SJSA1 (cell line): ENCODE measurements at places on chromosomes 5 and 9. TPM values are rescaled to one million over a fixed set of nuclear protein-coding genes. Genes with fewer than 3 reads are reported as not detected.

FOXD4 gene
- 0.24 TPM in 1 of 2 replicates, not detected in the other for total RNA-seq

BTNL8 gene
- not detected in 2 replicates for total RNA-seq

PCDHB8 gene
- total RNA-seq: 0.75 and 1.8 TPM in 2 replicates

MAMDC2 gene
- not detected in 2 replicates for total RNA-seq

FOXD4L3 gene
- total RNA-seq: not detected in 2 replicates

PTGS1 gene
- total RNA-seq: 0.39 and 0.97 TPM in 2 replicates

PAEP gene
- total RNA-seq: not detected in 2 replicates

SPINK4 gene
- not detected in 2 replicates for total RNA-seq

RNF180 gene
- total RNA-seq: 0.79 TPM in 1 of 2 replicates, not detected in the other

GRCh38 chr9:136645903-136646754 is 16.6 kb upstream of the EGFL7 start:
- no peak for DNase-seq

GRCh38 chr5:7801891-7802614 is 48.9 kb downstream of the CFAP90 start:
- no peak for DNase-seq

DNA sequence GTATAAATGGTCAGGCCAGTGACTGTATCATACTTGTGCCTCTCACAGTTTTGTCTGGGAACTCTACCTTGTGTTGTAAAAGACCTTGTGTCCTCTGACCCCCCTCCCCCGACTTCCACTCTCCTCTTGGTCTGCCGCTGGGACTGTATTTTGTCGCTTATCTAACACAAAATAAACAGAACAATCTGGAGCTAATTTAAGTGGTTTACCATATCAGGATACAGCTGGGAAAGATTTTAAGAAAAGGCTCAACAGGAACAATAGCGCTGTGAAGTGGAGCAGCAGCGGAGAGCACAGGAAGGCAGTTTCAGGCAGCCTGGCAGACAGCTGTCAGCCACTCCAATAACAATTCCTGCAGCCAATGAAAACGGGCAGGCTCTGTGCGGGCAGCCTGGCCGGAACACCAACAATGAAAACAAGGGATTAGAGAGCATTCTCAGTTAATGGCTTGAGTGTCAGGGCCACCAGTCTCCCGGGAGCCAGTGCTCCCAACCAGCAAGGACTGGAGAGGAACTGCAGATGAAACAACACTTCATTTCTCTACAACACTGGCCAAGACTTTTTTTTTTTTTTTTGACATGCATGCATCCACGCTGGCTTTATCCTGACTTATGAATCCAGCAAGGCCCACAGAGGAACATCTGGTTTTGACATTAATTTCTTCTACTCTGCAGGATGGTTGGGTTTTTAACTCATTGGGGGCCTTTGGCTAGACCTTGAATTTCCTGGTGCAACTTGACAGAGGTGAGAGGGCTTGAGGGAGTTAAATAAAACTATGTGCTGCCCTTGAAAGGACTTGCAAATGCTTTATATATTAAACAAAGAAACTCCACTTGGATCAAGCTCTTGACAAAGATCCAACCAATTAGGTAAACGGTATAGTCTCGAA is 76.7 kb downstream of the ARSB start:
- DNase-seq: peak; percentile 89

DNA sequence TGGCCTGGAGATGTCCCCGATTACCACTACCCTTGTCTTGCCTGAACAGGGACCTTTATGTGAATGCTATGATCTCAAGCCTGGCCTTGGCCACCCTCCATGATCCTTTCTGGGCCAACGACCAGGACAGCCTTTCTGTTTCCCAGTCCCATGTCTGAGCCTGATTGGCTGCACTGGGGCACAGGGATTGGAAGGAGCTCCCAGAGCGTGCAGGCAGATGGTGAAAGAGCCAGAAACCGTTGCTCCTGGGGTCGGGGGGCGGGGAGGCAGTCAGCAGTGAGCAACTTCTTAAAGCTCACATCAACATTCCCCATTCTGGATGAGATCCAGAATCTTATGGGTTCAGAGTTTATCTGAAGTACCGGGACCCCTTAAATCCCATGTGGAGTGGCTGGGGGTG is 84.4 kb downstream of the INSYN2B start:
- DNase-seq: no peak

GRCh38 chr9:98869866-98870265 is 62.4 kb downstream of the GALNT12 start:
- DNase-seq: no peak

DNA sequence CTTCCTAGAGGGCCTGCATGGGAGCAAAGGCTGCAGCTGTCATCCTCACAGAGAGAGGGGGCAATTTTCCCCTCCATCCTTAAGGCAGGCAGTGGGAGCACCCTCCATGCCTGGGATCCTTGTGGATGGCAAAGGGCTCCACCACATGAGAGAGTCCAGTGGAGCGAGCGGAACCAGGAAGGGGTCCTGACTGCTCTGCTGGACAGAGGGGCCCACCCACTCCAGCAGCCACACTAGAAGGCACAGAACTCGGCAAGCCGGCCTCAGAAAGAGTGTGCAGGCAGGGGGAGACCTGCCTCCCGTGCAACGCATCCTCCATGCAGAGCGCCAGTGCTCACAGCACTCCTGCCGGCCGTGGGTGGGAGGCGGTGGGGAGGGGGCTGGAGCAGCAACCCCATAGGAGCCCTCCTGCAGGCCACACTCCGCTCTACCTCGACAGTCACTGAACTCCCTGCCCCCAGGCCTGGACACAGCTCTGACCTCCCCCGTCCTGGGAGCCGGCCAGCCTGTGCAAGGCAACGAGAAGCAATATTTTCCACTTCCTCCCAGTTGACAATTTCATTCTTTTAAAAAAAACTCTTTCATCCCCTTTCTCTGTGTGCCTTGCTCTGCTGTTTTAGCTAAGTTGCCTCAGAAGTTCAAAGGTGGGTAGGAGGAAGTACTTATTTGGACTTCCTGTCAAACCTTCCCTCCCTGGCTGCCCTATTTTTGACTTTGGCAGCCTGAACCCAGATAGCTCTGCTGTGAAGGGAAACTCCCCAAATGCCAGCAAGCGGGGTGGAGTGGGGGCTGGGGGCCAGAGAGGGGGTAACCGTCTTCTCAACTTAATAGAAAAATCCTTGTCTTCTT is 5.3 kb upstream of the LCP2 start:
- DNase-seq: no peak

DNA sequence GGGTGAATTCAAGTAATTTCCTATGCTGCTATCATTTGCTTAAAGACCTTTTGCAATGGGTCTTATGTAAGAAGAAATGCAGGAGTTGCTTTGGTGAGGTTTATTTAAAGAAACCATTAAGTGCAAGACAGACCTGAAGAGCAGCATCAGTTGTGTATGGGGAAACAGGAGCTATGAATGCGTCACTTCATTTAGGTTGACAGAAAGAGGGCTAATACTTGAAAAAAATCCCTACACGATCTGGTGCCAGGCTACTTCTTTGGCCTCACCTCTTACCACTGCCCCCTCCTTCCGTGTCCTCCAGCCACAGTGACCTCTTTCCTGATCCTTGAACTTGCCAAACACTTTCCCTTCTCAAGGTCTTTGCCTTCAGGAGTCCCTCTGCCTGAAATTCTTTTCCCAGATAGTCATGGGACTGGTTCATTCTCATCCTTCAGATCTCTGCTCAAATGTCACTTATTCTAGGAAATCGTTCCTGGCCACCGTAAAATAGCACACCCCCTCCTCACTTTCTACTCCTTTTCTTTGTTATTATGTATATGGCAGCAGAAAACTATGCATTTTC is 1.4 kb upstream of the JAK2 start:
- no peak for DNase-seq

DNA sequence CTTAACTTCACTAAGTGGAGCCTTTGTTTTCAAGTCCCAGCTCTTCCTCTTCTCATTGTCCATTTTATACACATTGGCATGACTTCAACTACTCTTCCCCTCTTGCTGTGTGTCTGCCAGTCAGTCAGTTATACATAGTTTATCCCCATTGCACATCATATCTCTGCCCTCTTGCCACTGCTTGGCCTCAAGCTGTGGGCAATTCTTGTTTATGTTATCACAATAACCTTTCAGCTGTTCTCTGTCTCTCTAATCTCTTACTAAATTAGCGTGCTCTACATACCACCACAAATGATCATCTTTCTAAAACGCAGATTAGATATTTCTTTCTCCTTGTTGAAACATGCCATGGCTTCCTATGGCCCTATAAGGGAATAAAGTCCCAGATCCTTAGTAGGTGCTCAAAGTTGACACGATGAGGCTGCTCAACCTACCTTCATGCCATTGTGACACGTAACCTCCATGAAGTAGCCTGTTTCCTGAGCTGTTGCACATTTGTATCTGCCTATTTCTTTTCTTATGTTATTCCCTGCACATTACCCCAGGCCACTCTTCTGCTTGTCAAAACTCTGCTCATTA is 239.3 kb downstream of the GAS1 start:
- no peak for DNase-seq

GRCh38 chr9:93592008-93592642 is 15.7 kb downstream of the PHF2 start:
- no peak for DNase-seq

GRCh38 chr5:17269201-17269600 is 51.8 kb downstream of the BASP1 start:
- DNase-seq: no peak

DNA sequence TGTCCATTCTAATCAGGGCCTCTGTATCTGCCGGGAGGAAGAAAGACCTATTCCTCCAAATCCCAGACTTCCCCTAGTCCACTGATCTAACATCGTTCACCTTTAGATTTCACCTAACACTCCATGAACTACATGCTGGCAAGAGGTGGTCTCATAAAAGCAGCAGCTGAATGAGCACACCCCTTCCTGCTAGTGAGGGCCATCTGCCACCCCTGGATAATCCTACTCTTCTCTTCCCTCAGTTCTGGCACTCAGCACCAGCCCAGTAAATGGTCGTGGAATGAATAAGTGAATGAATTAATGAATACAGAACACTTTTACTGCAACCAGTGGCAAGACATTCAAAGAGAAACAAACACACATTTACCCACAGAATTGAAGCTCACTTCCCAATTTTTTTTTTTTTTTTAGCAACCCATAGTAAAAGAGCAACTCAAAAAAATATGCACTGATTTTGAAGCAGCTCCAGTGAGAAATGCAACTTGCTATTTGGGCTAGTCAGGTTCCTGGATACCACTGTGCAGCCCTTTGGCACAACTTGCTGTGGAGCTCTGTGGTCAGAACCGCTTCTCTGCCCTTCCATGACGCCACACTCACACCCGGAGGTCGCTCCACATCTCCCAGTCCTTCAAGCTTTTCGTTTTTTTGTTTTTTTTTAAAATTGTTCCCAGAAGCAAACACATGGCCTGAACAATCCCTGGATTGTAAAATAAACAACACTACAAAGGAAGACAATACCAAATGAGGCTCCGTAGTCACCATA is 6.2 kb downstream of the RNF183 start:
- peak; percentile 28 for DNase-seq

- DNase-seq: peak; percentile 26
Measured at GRCh38 chr5:179379321-179379890, 34.1 kb upstream of the ADAMTS2 start.

GRCh38 chr5:32074401-32074800 is 99.7 kb downstream of the GOLPH3 start:
- DNase-seq: no peak

DNA sequence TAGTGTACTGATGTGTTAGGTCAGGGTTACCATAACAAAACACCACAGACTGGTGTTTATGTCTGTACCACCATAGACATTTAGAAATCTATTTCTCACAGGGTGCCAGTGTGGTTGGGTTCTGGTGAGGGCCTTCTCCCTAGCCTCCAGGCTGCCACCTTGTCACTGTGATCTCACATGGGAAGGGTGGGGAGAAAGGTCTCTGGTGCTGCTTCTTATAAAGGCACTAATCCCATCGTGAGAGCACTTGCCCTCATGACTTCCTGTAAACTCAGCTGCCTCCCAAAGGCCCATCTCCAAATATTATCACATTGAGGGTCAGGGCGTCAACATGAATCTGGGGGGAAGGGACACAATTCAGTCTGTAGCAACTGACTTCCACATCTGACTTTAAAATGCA is 49.8 kb downstream of the PIK3R1 start:
- DNase-seq: no peak

DNA sequence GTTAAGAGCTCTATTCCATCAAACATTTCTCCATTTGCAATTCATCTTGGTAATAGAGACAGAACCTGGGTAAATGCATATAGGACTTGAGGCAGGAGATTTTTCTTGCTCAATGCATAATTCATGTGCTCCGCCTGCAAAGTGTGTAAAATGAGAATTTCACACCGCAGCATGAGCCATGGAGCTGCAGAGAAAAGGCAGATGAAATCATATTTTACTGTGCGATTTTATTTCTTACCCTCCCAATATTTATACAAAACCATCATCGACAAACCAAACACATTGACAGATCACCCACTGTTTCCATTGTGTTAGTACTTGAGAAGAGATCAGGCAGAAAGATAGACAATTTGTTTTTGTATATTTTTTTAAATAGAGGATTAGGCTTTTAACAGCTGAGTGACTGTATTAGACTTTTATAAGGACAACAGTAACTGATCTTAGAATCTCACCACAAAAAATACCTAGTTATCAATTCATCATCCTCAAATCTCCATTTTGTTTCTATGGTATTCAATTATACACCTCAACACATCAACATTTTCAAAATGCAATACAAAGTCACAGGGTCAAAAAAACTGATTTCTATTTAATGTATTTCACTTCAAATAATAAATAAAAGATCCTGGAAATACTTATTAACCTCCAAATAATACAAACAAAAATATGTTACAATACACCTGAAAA is 191.1 kb downstream of the AP3B1 start:
- DNase-seq: no peak

DNA sequence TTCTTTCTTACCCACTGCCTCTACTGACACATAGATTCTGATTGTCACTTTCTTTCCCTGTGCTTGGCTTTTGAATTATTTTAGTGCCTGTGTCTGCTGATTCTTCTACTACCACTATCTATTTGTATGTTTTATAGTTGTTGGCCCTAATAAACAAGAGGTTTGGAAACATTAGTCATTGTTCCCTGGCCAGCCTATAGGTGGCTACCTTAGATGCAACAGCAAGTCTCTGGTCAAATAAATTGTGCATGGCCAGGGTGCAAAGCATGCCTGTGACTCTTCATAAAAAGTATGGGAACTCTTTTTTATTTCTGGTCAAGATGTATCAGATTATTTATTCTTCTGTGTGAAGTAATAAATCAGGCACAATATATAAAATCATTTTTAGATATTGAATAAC is 124.4 kb downstream of the PLK2 start:
- no peak for DNase-seq

DNA sequence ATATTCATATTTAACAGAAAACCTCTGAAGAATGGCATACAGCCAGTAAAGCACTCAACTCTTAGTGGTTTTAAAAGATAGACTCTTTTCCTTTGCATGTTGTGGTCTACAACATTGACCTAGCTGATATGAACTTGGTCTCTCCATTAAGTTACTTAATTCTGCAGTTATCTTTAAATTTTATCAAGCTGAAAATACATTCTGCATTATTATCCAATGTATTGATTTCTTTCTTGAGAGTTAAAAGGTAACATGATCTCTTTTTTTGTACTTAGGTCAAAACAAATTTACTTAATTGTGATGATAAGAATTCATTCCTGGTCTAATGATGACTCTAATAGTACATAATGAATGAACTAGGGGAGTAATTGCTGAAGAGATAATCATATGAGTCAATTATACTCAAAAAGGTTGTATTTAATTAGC is 132.9 kb downstream of the STARD4 start:
- DNase-seq: no peak
